ENCODE measurements at places on chromosomes 1 and 21. TPM values are rescaled to one million over a fixed set of nuclear protein-coding genes. Genes with fewer than 3 reads are reported as not detected.
A peak's percentile ranks its signal among the peaks of the same experiment; 100 is the strongest.

Gene WNT9A
- total RNA-seq: 1.2 TPM

Gene MDM4
- total RNA-seq: 7.7 TPM

DNA sequence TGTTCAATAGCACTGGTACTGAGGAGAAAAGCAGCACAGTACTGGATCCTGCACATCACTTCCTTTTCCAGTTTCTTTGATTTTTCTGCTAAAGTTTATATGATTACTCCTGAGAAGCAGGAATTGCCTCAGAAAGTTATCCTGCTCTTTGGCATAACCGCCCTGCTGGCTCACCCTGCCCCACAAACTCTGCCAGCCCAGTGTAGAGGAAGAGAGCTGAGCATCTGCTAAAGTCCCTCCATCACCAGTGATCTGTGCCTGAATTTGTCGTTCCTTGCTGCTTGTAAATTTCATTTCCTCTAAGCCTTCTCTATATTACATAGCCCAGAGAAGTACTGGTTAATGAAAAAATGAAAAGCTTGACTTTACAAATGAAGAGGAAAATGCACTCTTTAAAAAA lies 87.0 kb upstream of the C1orf21 start:
- peak; percentile 67 for DNase-seq

- no peak for DNase-seq
Measured at GRCh38 chr1:197017558-197018146, 40.3 kb downstream of the CFHR5 start.

DNA sequence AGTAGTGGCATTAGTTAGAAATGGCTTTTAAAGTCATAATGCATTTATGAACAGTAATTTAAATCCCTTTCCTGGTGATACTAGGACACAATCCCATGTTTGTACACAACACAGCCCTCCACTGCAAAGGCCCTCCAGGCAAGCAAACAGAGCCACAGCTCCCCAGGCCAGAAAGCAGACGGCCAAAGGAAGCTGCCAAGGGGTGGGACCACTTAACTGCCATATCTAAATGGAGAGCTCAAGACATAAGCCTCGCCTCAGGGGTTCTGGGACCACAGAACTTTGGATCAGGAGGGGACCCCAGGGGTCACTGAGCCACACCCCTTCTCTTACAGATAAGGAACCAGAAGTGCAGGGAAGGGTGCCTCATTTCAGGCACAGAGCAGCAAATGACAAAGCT lies 189.7 kb downstream of the KCNH1 start:
- DNase-seq: peak; percentile 82

DNA sequence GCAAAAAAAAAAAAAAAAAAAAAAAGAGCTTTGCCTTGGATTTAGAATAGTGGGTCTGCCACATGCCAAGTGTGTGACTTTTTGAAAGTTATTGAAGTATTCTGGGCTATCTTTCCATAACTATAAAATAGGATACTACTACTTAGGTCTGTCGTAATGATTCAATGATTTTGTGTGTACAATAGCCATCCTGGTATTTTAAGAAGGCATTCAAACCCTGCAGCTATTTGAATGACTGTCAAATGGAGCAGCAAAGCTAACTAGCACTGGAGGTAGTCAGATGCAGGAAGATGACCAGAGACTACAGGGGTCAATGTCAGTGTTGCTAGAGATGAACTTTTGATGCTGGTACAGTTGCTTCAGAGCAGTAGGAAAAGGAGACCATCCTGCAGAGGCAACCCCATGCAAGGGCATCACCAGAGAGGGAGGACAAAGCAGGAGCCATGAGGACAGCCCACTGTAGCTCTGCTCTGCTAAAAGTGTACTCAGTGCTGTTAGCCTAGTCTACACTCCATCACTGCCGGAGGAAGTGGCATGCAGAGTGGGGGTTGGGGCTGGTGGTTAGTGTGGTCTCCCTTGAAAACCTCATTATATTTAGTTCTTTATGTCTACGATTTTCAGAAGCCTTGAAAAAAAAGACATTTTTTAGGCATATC lies 29.0 kb downstream of the DUSP10 start:
- DNase-seq: no peak

- no peak for DNase-seq
Measured at GRCh38 chr1:233606813-233607212, 7.1 kb upstream of the KCNK1 start.

- no peak for DNase-seq
Measured at GRCh38 chr21:39863111-39863510, 4.1 kb upstream of the PCP4 start.
